ENCODE measurements at places on chromosomes 3 and 15.

DNA sequence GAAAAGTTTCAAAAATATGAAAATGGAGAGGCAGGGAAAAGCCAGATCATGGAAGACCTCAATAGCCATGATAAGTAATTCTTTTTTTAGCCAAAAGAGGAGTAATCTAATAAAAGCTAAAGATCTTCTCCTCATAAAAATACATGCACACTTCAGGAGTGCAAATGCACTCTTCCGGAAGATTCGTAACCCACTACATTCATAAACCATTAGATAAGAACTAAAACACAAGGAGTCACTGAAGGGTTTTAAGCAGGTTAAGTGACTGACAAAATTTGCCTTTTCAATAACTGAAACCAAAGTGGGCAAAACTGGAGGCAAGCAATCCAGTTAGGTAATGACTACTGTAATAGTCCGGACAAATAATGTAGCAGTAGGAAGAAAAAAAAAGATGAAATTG, 46.0 kb downstream of the UBE3A start:
- no peak for DNase-seq

- DNase-seq, result no peak
Measured at GRCh38 chr3:110430146-110430545, 641.5 kb upstream of the NECTIN3 start.

- DNase-seq, result no peak
Measured at GRCh38 chr3:49869525-49870126, at the start of gene CAMKV. Gene CAMKV, minus strand, starts transcription at chr3:49869906. Its CDS starts 7,518 bp downstream, at chr3:49862388.

- DNase-seq, result no peak
Measured at GRCh38 chr15:85947021-85947420, 132.7 kb upstream of the AGBL1 start.

DNA sequence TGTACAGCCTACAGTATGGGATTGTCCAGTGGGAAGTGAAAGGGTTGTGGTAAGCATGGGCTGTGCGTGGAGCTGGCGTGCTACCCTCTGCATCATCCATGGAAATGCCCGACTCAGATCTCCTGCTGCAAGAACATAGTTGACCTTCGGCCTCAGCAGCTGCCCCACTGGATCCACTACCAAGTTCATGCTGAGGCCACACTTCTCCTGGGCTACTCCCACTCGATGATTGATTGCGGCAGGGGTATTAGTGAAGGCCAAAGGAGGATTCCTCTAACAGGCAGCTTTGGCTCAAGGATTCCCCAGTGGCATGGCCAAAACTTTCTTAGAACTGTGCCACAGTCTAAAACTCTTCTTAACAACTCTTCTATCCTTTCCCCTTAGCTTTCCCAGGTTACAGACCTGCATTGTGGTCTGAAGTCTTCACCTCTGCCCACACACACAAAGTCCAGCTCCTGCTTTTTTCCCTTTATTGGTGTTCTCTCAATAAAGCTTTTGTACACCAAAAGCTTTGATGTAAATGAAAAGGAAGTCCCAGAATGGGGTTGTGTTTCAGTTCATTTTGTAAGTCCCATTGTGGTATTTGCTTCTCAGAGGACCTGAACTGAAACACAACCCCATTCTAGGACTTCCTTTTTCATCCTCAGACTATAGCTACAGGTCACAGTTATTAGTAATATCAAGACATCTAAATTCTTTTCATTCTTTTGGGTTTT, 4.9 kb upstream of the TBC1D5 start:
- no peak for DNase-seq

- no peak for DNase-seq
Measured at GRCh38 chr15:70089692-70089971, 8.1 kb downstream of the TLE3 start.

DNA sequence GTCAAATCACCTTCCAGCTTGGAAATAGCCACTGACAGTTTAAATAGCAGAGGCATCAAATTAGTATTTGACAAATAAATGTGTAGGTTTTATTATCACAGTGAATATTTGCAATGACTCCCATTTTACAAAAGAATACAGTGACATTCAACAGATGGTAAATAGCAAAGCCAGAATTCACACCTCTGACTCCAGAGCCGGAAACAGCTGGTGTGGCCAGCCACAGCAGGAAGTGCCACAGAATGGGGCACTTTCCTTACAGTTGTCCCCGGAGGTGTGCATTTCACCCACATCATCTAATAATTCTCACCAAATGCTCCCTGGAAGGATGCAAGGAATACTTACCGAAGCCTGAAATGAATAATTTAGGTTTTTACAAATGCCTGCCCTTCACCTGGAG, 295.7 kb upstream of the WNT5A start:
- no peak for DNase-seq

DNA sequence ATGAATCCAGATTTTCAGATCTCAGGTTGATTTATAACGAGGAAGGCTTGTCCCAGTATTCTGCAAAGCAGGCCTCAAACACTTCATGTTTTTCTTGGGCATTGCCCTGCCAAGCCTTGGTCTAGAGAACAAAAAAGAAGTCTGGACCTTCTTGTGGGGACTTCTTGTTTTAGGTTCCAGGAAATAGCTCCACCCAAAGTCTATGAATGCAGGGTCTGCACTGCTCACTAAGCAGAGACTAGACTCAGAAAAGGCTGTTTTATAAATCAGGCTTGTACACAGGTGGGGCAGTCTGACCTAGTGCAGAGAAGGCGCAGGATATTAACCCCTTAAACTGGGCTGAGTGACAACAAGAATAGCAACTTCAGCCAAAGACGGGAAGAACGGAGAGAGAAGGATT, 44.3 kb downstream of the GLB1 start:
- DNase-seq, result no peak

DNA sequence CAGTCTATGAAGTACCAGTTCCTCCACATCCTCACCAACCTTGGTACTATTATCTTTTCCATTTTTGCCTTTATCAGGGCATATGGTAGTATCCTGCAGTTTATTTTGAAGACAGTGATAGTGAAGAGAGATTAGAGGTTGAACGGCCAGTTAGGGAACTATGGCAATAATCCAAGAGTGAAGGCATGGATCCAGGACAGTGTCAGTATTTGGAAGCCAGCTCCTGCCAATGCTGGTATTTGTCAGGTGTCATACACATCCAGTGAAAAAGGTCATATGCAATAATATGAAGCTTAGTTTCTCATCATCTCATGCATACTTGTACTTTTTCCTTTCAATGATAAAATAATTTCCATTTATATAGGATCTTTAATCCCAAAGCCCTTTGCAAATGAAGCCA, 56.8 kb upstream of the KCNMB2 start:
- DNase-seq, result no peak

GRCh38 chr15:98789020-98789419, 140.7 kb downstream of the IGF1R start:
- no peak for DNase-seq

DNA sequence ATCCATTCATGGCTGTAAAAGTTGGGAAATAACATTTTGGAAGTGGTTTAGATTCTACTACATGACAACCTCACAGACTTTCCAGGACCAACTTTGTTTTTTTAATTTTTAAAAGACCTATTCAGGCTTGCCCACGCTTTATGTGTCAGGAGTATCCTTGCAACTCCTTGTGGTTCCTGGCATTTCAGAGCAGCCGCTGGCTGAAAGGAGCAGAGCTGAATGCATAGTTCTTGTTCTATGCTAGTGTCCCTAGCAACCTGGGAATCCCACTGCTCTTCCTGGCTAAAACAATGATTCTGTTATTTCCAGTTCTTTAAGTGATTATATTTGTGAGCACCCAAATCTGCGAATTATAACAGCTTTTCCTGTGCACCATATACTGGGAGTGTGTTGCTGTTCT, 34.9 kb downstream of the CP start:
- DNase-seq, result no peak

DNA sequence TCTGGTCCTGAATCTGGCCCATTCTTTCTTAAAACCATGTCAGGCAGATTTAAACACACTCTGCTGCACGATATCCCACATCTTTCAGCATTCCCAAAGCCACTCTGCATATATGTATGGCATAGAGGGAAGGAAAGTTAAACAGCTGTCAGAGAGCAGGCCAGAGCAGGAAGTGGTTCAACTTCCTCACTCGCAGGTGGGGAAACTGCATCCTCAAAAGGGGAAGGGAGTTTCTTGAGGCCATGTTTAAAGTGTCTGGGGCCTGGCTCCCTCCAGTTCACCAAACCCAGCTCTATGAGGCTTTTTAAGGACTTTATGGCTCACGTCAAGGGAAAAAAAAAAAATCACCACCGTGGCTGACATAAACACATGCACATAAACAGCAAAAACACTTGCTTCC, 123.1 kb downstream of the OPA1 start:
- no peak for DNase-seq

DNA sequence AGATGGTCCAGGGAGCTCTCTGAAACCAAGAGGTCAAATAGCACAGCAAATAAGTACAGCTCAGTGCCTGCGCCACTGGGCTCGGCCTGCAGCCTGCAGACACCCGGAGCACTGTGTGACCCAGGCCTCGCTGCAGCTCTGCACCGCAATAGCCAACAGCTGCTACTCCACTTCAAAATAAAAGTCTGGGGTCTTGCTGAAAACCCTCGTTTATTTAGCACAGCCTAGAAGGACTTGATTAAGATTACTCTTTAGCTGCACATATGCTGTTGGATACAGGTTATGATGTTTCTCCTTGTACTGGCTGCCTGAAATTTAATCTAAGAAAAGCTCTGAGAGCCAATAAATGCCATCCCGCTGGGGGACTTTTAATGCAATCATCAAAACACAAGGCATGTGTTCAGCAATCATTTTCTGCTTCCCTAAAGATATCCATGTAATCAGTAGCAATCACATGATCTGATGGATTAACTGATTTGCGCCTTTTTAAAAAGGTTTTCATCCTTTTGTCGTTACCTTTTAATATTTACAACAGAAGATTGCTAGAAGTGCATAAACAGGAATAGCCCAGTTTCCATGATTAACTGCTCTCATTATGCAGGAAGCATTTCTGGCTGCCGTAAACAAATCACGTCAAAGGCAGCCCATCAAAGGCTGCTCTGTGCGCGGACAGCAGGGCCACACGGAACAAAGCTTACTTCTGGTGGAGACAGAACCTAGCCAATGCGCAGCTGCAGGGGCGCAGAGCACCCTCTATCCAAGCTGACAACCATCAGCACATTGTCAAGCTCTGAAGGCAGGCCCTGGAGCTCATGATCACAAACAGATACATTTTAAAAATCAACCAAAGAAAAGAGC, 58.8 kb downstream of the CLASP2 start:
- DNase-seq, result no peak

DNA sequence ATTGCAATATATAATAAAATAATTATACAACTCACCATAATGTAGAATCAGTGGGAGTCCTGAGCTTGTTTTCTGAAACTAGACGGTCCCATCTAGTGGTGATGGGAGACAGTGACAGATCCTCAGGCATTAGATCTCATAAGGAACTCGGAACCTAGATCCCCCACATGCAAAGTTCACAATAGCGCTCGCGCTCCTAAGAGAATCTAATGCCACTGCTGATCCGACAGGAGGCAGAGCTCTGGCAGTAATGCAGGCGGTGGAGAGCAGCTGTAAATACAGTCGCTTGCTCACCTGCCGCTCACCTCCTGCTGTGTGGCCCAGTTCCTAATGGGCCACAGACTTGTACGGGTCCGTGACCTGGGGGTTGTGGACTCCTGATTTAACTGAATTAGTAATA, 87.8 kb downstream of the P3H2 start:
- no peak for DNase-seq

DNA sequence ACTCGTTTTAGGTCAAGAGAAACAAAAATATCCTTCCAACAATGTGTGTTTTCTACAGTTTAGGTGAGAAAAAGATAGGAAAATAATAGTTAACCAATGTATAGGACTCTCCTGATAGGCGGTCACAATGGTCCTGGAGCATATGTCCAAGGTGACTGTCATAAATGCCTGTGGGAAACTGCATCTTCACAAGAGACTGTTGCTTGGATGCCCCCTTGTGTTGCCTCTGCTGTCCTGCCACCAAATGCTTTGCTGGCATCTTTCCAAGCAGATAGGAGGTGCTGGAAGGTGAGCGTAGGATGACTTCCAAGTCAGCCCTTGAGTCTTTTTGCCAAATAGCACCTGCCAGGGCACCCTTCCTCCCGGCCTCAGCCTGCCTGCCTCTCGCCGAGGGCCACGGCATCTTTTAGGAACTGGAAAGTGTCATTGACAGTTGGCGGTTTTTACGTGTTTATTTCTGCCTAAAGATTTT, 24.1 kb upstream of the SACM1L start:
- peak; percentile 76 for DNase-seq

- no peak for DNase-seq
Measured at GRCh38 chr3:184635774-184636173, 74.2 kb downstream of the EPHB3 start.

DNA sequence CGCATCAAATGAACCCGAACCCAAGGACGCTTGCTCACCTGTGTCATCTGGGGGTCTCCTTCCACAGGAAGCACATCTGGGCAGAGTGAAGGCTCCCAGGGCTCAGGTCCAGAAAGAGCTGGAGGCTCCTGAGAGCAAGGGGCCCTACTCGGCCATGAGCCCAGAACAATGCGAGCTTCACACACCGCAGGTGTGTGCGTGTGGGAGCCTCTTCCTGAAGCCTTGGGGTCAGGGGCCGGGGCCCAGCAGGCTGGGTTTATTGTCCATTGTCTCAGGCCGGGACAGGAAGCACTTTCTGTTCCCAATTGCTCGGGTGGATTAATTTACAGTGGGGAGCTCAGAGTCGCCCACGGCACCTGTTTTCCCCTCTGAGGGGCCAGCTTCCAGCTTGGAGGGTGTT, 74.8 kb downstream of the RPN1 start:
- no peak for DNase-seq

DNA sequence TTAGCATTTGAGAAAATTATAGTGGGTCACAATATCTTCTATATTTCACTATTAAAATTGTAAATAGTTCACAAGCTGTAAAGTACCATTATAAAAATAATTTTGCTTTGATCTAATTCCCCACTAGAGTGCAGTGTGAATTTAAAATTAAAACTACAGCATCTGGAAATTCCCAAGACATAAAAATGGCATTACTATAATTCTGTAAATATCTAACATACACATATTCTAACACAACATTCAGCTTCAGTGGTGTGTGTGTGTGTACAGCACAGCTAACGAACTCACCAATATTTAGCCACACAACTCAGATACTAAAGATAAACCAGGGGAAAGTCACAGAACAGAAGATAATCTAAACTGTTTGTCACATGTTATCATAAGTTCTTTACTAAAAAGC, 424.9 kb upstream of the ZNF385D start:
- DNase-seq, result no peak

- no peak for DNase-seq
Measured at GRCh38 chr3:55453886-55454496, 33.1 kb downstream of the WNT5A start.

DNA sequence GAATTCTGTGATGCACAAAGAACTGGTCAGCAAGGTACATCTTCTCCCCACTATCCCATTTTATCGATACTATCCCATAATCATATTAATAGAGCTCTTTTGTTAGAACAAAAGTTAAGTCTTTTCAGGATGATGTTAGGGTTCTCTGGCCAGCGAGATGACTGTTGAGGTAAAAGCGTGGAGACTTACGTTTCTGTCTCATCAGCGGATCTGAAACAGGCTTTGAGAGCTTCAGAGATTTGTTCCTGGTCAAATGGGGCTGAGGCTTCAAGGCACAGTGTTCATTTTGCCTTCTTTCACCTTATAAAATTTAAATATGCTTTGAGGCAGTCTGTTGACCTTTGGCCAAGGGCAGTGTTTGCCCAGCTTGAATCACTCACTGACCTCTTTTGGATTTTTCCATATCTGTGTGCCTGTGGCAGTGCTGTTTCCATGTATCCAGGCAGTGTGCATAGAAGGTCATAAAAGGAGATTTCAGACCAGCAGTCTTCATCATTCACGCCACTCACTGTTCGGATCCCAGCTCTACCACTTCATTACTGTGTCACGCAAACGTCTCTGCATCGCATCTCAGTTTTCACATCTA, 3.1 kb downstream of the ADAMTSL3 start:
- DNase-seq, result no peak

- no peak for DNase-seq
Measured at GRCh38 chr3:61053781-61054496, 197.3 kb downstream of the FHIT start.

- DNase-seq, result no peak
Measured at GRCh38 chr3:3627114-3627513, 172.1 kb upstream of the LRRN1 start.

All from CD8-positive, alpha-beta memory T cell (primary cell).